ENCODE measurements at places on chromosomes 11 and 22.

DNA sequence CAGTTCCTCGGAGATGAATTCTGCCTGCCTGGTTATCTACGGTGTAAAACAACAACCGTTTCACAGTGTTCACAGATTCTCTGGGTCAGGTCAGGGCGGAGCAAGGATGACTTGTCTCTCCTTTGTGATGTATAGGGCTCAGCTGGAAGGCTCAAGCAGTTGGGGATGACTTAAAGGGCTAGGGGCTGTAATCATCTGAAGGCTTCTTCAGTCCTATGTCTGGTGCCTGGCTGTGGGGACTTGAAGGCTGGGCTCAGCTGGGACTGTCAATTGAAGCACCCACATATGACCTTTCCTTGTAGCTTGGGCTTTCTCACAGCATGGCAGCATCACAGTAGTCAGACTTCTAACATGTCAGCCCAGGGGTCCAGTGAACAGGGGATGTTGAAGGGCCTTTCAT lies 29.3 kb downstream of the EIF3F start:
- DNase-seq, result no peak

DNA sequence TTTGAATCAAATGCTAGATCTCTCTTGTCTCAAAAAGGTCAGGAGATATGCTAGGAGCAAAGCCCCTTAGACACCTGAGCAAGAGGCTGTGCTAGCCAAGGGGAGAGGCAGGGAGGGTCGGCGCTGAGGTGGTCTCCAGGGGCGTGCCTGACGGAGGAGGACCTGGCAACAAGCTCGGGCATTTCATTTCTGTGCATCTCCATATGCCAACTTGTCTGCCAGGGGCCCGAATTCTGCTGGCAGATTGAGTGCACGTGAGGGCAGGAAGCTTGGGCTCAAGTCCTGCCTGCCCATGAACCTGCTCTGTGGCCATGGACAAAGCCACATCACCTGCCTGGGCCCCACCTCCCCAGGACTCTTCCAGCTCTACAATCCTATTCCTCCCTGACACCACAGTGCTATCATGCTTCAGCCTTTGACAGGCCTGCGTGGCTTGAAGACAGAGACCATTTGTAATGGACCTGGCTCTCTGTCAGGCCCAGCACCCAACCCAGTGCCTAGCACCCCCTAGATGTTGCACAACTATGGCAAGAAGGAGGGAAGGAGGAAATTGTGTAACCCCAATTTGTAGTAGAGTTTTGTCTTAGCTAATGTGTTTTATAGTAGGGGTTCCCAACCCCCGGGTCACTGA lies 16.3 kb upstream of the VSIG10L2 start:
- no peak for DNase-seq

DNA sequence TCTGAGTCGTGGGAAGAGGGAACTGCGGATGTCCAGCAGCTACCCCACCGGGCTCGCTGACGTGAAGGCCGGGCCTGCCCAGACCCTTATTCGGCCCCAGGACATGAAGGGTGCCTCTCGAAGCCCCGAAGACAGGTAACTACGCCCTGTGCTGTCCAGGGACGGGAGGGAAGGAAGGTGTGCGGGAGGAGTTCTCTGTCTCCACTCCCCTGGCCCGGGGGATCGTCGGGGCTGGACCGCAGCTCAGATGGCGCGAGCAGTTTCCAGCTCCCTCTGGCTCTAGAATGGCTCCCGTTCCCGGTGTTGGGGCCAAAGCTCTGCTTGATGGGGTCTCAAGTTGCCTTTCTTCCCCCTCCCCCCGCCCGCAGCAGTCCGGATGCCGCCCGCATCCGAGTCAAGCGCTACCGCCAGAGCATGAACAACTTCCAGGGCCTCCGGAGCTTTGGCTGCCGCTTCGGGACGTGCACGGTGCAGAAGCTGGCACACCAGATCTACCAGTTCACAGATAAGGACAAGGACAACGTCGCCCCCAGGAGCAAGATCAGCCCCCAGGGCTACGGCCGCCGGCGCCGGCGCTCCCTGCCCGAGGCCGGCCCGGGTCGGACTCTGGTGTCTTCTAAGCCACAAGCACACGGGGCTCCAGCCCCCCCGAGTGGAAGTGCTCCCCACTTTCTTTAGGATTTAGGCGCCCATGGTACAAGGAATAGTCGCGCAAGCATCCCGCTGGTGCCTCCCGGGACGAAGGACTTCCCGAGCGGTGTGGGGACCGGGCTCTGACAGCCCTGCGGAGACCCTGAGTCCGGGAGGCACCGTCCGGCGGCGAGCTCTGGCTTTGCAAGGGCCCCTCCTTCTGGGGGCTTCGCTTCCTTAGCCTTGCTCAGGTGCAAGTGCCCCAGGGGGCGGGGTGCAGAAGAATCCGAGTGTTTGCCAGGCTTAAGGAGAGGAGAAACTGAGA lies 1.4 kb downstream of the ADM start:
- DNase-seq, result peak; percentile 41

- peak; percentile 93 for DNase-seq
Observed at GRCh38 chr11:9757809-9758636, 94.1 kb downstream of the SWAP70 start.

GRCh38 chr22:41758231-41758630 lies 42.2 kb upstream of the CCDC134 start:
- no peak for DNase-seq

GRCh38 chr11:28860893-28861292 lies 752.7 kb downstream of the METTL15 start:
- DNase-seq, result no peak
